ENCODE measurements at places on chromosomes 1 and 21. TPM values are rescaled to one million over a fixed set of nuclear protein-coding genes. Genes with fewer than 3 reads are reported as not detected.

HHIPL2 gene
- not detected for total RNA-seq

TEDDM1 gene
- not detected for total RNA-seq

TBX19 gene
- total RNA-seq, result 0.51 TPM

CYP4A22 gene
- total RNA-seq, result not detected

PGLYRP4 gene
- total RNA-seq, result not detected

POGZ gene
- total RNA-seq, result 8.7 TPM

GRCh38 chr1:48530727-48531351 is 58.8 kb upstream of the SPATA6 start:
- DNase-seq, result peak; percentile 31

- DNase-seq, result no peak
These were observed 85.7 kb downstream of the DMRTB1 start for GRCh38 chr1:53544728-53545515.

GRCh38 chr1:169090308-169090899 is 16.1 kb upstream of the ATP1B1 start:
- no peak for DNase-seq

- no peak for DNase-seq
These were observed 9.3 kb upstream of the ITGB2 start for GRCh38 chr21:44929799-44930542.

DNA sequence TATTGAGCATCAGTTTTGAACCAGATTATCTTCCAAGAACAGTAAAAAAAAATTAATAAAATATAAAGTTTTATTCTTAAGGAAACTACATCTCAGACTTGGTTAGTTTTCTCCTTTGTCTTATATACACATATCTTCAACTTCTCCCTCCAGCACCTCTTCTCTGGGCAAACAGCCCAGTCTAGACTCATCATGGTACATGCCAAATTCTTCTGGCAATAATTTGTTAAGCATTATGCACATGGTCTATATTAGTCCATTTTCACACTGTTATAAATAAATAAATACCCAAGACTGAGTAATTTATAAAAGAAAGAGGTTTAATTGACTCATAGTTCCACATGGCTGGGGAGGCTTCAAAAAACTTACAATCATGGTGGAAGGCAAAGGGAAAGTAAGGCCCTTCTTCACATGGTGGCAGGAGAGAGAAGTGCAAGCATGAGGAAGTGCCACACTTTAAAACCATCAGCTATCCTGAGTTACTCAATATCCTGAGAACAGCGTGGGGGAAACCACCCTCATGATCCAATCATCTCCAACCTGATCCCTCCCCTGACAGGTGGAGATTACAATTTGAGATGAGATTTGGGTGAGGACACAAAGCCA is 108.7 kb upstream of the RNPC3 start:
- DNase-seq, result no peak

GRCh38 chr1:8214501-8215173 is 103.3 kb upstream of the SLC45A1 start:
- no peak for DNase-seq

DNA sequence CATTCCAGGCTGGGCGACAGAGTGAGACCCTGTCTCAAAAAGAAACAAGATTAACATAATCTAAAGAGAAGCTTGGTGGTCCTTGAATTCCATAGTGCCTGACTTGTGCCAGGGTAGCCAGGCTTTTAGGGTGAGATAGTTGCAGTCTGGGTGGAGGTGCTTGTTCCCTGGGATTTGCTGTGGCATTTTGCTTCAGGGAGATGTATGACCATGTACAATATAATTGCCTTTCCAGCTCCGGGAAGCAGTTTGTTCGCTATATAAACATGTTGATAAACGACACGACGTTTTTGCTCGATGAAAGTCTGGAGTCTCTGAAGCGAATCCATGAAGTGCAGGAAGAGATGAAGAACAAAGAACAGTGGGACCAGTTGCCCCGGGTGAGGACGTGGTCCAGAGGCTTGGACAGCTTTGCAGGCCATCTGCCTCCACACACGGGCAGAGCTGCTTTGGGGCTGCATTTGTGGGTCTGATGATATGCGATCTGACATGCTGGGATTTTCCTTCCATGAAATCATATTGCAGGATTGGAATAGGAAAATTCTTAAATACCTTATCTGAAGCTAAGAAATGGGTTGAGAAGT is 49.4 kb upstream of the KIF1B start:
- no peak for DNase-seq

DNA sequence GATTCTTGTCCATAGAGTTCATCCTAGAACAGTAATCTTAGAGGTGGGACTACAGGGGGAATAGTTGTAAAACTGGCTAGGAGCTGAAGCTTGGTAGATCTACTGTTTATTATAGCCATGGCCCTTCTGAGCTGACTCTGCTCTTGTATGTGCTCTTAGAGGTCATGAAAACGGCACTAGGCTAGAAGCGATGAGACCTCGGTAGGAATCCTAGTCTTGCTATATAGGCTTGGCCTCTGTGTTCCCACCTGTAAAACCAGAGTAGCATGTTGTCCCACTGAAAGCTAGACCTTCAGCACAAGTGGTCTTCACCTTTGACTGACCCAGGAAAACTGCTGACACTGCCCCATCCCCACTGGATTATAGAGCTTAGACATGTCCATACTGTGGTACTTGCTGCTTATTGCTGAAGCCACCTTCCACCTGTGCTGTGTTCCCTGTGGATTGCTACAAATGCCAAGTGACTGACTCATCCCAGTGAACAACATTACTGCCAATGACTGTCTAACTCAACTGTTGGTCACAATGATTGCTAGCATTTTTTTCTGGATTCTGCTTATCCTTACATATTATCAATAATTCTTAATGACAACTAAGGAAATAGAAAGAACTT is 23.0 kb upstream of the PIGC start:
- DNase-seq, result no peak

Data from dermis microvascular lymphatic vessel endothelial cell (primary cell).